Neural progenitor cell (in vitro differentiated cells): ENCODE measurements at places on chromosomes 4 and X. TPM values are rescaled to one million over a fixed set of nuclear protein-coding genes. Genes with fewer than 3 reads are reported as not detected.

CCDC149 gene
- total RNA-seq, result 3.4 and 5.0 TPM in 2 replicates

NUP62CL gene
- total RNA-seq, result 9.8 and 16.9 TPM in 2 replicates

COX7B2 gene
- not detected in 2 replicates for total RNA-seq

DNA sequence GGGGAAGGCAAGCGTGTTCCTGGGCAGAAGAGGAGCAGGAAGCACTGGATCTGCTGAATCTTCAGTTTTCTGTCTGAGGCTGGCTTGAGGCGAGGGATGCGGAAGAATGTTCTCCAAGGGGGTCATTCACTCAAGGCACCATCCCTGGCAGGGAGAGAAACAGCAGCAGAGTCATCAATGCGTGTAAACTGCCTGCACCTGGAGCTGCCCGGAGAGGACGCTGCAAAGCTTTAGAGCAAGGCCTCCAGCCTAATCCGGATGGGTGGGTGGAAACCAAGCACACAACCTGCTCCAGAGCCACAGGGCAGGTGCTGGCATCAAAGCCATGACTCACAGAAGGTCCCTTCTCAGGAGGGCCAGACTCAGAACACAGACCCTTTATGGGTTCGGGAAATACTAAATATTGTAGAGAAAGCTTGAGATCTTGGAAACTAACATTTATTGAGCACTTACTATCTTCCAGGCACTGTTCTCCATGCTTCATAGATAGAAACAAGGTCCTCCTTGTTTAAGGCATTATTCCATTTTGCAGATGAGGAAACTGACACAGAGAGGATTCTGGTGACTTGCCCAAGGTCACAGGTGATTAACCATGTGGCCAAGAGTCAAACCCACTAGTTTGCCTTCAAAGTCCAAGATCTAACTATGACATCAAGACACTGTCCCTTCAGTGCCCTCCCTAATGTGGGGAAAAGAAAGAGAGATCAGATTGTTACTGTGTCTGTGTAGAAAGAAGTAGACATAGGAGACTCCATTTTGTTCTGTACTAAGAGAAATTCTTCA, 7.7 kb downstream of the PROM1 start:
- no peak for DNase-seq

DNA sequence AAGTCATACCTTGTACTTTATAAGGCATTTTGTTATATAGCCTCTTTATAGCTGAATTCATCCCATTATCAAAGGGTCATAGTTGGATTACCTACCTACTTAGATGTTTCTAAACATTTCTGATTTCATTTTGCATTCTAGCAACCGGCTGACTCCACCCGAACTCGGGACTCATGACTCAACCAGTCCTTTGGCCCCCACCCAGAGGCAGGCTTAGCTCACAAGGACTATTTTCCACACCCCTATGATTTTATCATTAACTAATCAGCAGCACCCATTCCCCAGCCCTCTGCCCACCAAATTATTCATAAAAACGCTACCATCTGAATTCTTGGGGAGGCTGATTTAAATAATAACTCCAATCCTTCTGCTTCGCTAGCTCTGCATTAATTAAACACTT, 79.9 kb upstream of the EGFL6 start:
- DNase-seq, result no peak

- peak; percentile 94 for DNase-seq
Measured at GRCh38 chr4:15001869-15002658, at the start of gene CPEB2. CPEB2 (plus strand) TSS chr4:15002481; CDS start chr4:15002674, 193 bp downstream.
